NCI-H146 (cell line): ENCODE measurements at places on chromosomes 2 and 18.
A peak's percentile ranks its signal among the peaks of the same experiment; 100 is the strongest.

GRCh38 chr2:148451046-148451445 is 193.5 kb upstream of the EPC2 start:
- no peak for DNase-seq

GRCh38 chr2:221818616-221819320 is 246.7 kb upstream of the EPHA4 start:
- DNase-seq, result peak; percentile 1

DNA sequence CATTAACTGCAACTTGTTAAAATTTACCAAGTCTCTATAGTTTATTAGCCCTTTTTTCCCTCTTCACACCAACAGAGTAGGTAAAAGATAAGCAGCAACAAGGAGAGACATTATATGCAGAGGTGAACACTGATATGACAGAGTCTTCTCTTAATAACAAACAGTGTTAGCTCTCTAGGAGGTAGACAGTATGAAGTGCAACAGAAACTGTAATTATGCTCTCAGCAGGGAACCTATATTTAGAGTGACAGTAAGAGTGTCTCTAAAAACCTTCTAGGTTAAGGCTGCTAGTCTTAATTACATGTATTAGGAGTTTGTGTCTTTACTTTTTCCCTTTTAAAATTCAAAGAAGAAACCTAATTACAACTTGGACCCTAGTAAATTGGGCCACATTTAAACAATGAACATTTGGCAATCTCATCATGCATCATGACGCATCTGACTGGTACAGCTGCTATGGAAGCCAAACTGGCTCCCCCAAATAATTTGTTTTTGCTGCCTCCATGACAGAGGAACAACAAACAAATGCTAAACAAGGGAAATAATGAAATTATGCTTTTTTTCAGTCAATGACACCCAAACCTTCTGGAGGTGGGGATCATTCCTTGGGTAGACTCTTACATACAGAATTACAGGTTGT is 69.9 kb upstream of the MMADHC start:
- peak; percentile 46 for DNase-seq

DNA sequence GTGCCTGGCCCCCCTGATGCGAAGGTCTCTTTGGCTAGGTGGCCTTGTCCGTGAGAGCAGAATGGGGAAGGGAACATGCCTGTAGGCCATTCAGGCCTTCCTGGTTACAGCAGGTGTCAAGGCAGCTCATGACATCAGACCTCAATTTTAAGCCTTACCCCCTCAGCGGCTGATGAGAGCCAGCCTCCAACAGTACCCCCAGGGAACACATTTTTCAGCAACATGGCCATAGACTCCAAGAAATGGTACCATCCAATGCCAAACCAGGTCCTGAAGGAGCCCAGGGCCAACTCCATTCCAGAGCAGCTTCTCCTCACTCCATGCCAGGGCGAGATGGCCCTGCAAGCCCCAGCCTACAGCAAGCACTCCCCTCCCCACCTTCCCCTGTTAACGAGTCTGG is 199.2 kb downstream of the SMAD2 start:
- peak; percentile 76 for DNase-seq

GRCh38 chr2:201233192-201233811 is 27.0 kb upstream of the CASP8 start:
- DNase-seq, result peak; percentile 57

DNA sequence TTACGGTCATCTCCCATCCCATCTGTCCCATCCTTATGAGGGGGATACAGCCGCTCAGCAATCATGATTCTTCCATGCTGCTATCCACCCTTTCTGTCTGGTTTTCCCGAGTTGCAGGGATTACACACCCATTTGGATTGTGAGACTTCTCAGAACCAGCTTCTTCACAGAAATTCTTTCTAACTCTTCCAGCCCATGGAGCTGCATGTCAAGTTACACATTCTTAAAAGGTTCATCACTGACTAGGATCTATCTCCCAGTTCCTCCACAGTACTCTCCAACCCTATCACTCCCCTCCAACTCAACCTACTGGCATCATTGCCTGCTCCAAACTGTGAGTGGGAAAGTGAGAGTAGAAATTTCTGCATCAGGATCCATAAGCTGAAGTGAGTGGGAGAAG is 558.2 kb upstream of the TNP1 start:
- DNase-seq, result no peak

DNA sequence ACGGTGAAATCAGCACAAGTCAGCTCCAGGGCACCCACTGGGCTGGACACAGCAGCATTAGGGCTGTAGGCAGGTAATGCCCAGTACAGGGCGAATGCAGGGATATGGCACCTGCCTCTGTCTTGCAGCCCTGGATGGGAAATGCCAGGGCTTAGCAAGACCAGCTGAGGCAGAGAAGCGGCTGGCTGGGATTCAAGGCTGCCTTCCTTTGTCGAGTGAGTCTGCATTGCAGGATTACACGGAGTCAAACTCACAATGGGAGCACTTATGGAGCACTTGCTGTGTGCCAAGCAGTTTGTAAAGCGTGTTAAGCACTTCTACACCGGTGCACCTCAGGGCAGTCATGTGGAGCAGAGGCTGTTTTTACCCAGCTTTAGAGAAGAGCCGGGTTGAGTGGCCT is 87.3 kb upstream of the HDAC4 start:
- DNase-seq, result no peak

DNA sequence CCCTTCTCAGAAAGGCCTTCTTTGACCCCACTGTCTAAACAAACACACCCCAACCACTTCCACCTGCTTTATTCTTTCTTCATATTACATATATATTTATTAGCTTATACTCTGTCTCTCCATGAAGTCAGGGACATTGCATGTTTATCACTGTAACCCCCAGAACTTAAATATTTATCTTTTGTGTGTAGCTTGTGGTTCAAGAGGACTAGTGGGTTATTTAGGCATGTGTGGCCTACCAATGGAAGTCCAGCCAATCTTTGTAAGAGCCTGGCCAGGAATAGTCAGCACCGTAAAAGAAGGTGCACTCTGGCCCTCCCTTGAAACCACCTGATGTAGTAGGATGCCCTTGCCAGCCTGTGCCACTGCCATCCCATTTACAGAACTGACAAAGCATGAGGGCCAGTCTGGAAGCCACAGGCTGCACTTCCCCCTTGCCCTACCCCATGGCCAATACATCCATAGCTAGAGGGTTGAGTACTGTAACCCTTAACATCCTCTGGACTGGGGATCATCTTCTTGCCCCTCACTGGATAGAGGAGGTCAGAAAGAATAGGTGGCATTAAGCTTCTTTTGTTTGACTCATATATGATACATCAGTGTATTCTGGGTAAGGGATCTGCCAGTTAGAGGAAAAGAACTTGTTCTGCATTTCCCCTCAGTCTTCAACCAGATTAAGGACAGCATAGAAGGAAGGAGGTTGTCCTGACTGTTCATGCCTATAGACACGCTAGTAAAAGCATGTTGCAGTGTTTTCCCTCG is 4.9 kb downstream of the NEMP2 start:
- DNase-seq, result no peak

DNA sequence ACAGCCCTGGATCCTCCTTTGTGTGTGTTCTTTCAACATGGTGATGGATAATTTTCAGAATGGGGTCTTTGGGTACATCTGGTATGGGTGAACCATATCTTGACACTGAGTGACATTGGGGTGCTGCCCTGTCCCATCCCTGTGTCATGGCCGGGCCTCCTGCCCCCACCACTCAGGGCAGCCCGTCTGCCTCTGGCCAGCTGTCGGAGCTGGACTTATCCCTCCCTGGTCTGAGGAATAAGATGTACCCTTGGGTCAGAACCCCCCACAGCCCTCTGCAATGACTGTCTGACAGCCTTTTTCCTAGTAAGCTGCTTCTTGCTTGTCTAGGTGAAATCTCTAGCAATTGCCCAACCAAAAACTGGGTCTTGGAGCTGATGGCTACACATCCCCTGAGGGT is 142.9 kb downstream of the SH3RF3 start:
- DNase-seq, result no peak

GRCh38 chr18:22115573-22115972 is 53.8 kb upstream of the GATA6 start:
- no peak for DNase-seq

GRCh38 chr2:72150861-72151356 is 3.2 kb upstream of the CYP26B1 start:
- peak; percentile 25 for DNase-seq

DNA sequence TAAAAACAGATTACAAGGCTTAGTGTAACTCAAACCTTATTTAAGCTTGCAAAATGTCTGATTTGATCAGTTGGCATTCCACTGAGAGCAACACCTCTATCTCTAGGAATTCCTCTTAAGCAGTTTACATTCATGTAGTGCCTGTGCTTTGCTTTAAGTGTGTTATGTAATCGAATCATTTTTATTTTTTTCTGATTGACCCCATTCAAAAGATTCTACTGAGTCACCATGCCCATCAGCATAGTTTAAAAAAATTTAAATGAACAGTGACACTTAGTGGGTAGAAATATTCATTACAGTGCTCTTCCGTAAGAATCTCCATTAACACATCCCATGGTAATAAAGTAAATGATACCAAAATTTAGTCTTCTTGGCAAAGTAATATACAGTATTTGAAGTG is 67.8 kb upstream of the SLC4A10 start:
- no peak for DNase-seq

DNA sequence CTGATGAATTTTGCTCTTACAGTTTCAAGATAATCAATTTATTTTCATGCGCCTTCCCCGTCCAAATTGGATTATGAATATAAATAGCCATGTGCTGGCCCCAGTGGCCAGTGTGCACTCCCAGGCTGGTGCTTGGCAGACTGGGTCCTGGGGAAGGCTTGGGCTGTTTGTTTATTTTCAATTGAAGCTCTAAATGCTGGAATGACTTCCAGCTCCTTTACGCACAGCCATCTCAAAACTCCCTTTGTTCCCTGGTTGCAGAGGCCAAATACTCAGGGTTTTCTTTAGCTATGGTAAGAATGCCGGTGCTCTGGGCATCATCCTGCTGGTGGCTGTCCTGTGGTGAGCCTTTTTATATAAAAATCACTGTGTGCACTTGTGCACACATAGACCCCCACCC is 131.5 kb downstream of the PRKCE start:
- peak; percentile 19 for DNase-seq

GRCh38 chr2:41000374-41000773 is 548.5 kb upstream of the SLC8A1 start:
- DNase-seq, result peak; percentile 95

DNA sequence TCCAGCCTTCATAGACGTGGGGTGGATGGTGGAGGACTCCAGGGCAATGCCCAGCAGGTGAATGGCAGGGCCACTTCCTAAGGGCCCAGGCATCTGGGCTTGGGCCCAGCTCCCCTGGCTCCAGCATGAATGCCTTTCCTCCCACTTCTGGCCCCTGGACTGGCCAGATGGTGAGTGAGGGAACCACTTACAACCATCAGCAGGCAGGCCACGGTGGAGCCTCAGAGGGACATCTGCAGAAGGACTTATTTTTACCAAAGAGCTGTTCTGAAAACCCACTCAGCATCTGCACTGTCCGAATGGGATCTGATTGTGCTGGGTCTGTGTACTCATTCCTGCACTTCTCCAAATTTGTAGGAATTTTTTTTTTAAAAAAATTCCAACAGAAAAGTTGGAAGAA is 69.6 kb downstream of the SNTG2 start:
- DNase-seq, result no peak

DNA sequence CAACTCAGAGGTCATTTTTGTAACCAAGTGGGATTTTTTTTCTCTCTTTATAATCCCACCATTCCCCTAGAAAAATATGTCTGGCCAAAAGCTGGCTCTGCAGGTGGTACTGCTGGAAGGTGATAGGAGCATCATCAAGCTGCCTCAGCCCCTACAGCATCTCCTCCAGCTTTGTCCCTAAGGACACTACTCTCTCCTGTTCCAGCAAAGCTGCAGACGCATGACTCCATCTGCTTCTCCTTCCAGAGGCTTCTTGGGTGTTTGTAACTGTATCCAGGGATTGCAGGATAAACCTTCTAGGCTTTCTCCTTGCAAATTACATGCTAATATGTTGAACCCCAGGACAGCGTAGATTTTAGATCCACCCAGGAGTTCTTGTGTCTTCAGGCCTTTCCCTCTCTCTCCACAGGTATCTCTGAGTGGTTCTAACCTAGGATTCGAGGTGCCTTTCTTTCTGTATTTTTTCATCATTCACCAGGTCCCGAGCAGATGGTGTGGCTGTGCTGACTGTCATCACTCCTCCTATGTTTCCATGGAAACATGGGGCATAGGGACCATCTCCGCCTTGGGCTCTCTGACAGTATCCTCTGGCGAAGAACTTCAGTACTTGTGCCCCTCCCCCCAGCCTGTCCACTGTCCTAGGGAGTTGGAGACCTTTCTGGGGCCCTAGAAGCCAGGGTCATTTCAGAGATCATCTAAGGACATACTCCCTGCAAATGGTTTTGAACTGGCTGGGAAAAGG is 34.3 kb downstream of the AFF3 start:
- no peak for DNase-seq

GRCh38 chr2:233756429-233757081 is 3.5 kb upstream of the UGT1A1 start:
- no peak for DNase-seq

- DNase-seq, result no peak
Observed at GRCh38 chr18:9704233-9705118, 3.6 kb upstream of the RAB31 start.

- DNase-seq, result no peak
Observed at GRCh38 chr2:172357442-172357841, 69.9 kb upstream of the ITGA6 start.

GRCh38 chr18:53018791-53019190 is 678.8 kb downstream of the DCC start:
- no peak for DNase-seq

DNA sequence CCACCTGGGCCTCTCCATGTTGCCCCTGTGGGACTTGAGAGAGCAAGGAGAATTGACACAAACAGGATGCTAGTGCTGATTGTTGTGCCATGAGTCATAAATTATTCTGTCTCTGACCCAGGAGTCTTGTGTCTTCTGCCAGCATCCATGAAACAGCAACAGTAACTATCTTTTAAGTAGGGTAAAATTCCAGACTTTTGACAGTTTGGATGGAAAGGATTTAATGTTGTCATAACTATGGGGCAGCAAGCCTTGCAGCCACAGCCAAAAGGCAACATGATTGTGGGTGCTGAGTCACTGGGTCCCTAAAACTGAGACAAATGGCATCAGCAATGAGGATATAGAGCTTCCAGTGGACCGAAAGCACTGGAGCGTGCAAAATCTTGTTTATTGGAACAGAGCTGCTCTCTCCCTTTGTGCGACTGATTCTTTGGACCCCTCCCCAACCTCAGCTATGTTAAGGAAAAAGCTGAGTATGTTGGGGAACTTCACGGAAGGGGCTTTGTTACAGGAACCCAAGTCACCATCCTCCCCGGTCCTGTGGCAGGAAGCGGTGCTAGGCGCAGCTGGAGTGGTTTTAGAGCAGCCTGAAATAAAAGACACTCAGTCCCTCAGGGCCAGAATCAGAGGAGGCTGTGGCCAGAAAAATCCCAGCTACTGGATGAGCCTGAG is 9.6 kb upstream of the ITPRIPL1 start:
- no peak for DNase-seq

- DNase-seq, result no peak
Observed at GRCh38 chr18:37729716-37730115, 164.1 kb upstream of the CELF4 start.

- DNase-seq, result no peak
Observed at GRCh38 chr18:26052505-26052904, 37.9 kb downstream of the SS18 start.
